ENCODE measurements at places on chromosomes 7 and 10. TPM values are rescaled to one million over a fixed set of nuclear protein-coding genes. Genes with fewer than 3 reads are reported as not detected.
A peak's percentile ranks its signal among the peaks of the same experiment; 100 is the strongest.

DNA sequence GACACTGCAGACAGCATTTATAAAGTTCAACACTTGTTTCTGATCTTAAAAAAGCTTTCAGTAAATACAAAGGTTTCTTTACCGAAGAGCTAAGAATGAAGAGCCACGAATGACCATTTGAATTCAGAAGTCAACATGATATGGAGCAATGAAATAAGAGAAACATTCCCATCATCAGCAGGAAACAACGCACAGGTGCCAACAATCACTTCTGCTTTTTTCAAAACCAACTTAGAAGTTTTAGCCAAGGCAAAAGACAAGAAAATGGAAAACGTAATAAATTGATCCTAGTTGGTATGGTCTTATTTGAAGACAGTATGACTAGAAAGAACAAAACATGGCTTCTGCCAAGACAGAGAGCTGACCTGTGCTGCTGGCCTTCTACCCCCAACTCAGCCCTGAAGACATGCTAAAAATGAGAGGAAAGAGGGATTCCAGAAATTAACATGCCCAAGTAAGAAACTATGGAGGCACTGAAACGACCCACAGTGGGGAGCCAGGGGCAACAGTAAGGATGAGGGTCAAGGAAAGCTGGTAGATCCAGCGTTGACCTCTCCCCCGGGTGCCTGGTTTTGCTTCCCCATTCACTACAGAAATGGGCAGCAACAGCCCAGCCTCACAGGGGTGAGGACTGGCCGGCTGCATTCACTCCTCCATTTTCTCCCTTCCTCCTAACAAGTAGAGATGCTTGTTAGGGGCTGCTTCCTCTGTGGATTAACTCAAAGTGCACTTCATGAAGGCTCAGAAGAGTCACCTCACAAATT lies 30.1 kb downstream of the VPS41 start:
- no peak overlapping the region for H3K27ac ChIP-seq
- H3K4me1 ChIP-seq, result peaks cover 6% of the 10 kb centered on the region
- peaks cover 18% of the 10 kb centered on the region for H3K36me3 ChIP-seq
- no peaks in the 10 kb centered on the region for H3K27me3 ChIP-seq
- no peak overlapping the region for H3K4me3 ChIP-seq

GRCh38 chr7:106029451-106029850 lies 66.4 kb downstream of the CDHR3 start:
- H3K4me1 ChIP-seq, result peaks cover 28% of the 10 kb centered on the region
- DNase-seq, result no peak
- H3K36me3 ChIP-seq, result peaks cover 4% of the 10 kb centered on the region
- H3K4me3 ChIP-seq, result no peak overlapping the region
- peaks cover 17% of the 10 kb centered on the region for H3K27me3 ChIP-seq

DNA sequence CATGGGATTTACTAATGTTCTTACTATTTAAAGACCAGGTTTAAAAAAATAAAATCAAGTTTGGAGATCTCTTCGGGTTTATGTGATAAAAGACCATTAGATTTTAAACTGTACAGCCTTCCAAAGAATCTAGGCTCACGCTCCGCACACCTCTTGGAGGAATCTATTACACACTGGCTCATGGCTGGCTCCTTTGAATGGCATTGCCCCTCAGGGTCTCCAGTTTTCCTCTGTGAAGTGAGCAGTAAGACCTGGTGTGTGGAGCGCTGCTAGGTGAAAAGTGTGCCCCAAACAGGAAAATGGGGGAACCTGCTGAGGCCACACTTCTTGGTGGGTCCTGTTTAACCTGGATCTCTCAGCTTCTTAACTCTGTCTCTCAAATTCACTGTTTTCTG lies 142.3 kb downstream of the KAT6B start:
- no peaks in the 10 kb centered on the region for H3K27me3 ChIP-seq
- H3K36me3 ChIP-seq, result peaks cover 14% of the 10 kb centered on the region
- H3K4me3 ChIP-seq, result no peak overlapping the region
- H3K27ac ChIP-seq, result no peak overlapping the region
- H3K4me1 ChIP-seq, result peaks cover 23% of the 10 kb centered on the region

DNA sequence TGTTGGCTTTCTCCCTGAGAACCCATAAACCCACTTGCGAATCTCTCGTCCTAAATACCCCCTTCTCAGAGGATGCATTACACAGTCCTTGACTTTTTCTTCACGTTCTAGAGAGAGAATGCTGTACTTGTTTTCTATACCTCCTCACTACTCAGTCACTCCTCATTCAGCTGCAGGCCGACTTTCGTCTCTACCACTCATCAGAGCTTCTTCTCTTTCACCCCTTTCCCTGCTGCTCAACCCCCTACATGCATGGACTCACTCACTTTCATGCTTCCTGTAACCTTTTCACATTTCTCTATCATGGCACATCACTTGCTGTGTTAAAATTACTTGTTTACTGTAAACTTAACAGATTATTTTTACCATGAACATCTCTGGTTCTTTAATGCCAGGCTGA lies 19.8 kb downstream of the MDFIC start:
- H3K4me1 ChIP-seq, result peaks cover 31% of the 10 kb centered on the region
- no peak for DNase-seq
- H3K4me3 ChIP-seq, result no peak overlapping the region
- H3K27ac ChIP-seq, result peak overlapping the region; percentile 10

GRCh38 chr10:117647306-117647705 lies 104.8 kb downstream of the EMX2 start:
- H3K36me3 ChIP-seq, result no peaks in the 10 kb centered on the region
- H3K4me3 ChIP-seq, result no peak overlapping the region

DNA sequence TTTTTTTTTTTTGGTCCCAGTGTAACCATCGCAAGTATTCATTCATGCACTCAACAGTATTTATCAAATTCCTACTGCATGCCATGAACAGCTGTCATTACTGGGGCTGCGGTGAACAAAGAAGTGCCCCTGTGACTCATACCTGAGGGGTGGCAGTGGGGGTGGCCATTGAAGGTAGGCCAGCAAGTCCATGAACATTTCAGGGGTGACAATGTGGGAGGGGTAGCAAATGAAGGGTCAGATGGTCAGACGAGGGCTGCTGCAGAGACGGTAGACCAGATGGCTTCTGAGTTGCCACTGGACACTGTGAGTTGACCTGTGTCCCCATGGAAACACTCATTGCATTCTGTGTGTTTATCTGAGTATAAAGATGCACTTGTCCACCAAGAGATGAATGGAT lies 92.5 kb upstream of the PITRM1 start:
- no peaks in the 10 kb centered on the region for H3K36me3 ChIP-seq
- no peak for DNase-seq
- no peak overlapping the region for H3K27ac ChIP-seq
- no peak overlapping the region for H3K4me3 ChIP-seq
- H3K4me1 ChIP-seq, result peaks cover 2% of the 10 kb centered on the region
- H3K27me3 ChIP-seq, result peaks cover 23% of the 10 kb centered on the region

DNA sequence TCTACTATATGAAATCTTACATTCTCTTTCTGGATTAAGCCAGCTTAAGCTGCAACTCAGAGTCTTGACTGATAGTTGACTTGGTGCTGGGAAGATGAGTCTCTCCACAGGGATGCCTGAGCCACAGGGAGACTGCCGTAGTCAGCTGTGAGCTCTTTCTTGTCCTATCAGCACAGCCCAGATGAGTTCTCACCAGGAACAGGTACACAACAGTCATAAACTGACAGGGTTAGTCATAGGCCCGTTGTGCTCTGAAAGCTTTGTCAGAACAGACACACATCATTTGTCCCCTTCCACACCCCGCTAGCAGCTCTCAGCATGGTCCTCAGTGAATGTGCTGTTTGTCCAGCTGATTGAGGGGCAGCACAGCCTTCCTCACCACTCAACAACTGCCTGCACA lies 221.6 kb downstream of the RPS24 start:
- peaks cover 4% of the 10 kb centered on the region for H3K27me3 ChIP-seq
- no peaks in the 10 kb centered on the region for H3K36me3 ChIP-seq
- no peak overlapping the region for H3K4me3 ChIP-seq

GRCh38 chr7:106493041-106493731 lies 167.8 kb downstream of the CCDC71L start:
- no peak for DNase-seq
- H3K4me1 ChIP-seq, result no peaks in the 10 kb centered on the region
- H3K4me3 ChIP-seq, result no peak overlapping the region
- no peak overlapping the region for H3K27ac ChIP-seq

GRCh38 chr10:129472696-129473555 lies 5.9 kb downstream of the MGMT start:
- DNase-seq, result no peak
- H3K27me3 ChIP-seq, result no peaks in the 10 kb centered on the region
- peaks cover 4% of the 10 kb centered on the region for H3K4me1 ChIP-seq
- H3K36me3 ChIP-seq, result peaks cover 5% of the 10 kb centered on the region
- no peak overlapping the region for H3K27ac ChIP-seq
- no peak overlapping the region for H3K4me3 ChIP-seq

- H3K27me3 ChIP-seq, result no peaks in the 10 kb centered on the region
- H3K4me1 ChIP-seq, result peaks cover 52% of the 10 kb centered on the region
- peak; percentile 90 for DNase-seq
- peak overlapping the region; percentile 92 for H3K4me3 ChIP-seq
Measured at GRCh38 chr7:130961128-130961601, 227.2 kb upstream of the KLF14 start.

DNA sequence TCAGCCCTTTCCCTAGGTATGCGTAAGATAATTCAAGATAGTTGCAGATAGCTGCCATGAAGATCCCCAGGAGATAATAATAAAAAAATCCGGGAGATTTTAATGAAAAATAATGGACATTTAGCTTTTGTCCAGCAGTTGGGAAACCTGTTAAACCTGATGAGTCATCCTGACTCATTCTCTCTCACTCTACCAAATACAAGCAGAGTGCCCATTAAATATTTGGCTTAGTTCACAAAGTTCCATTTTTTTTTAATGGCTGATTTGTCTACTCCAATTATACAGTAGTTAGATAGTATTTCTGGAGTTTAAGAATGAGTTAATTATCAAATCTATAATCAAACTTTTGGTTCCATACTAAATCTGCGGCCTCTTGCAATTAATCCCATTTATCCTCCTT lies 2.1 kb upstream of the SHTN1 start:
- peaks cover 4% of the 10 kb centered on the region for H3K4me1 ChIP-seq
- H3K36me3 ChIP-seq, result no peaks in the 10 kb centered on the region
- H3K27me3 ChIP-seq, result peaks cover 29% of the 10 kb centered on the region
- H3K27ac ChIP-seq, result no peak overlapping the region
- H3K4me3 ChIP-seq, result no peak overlapping the region
- DNase-seq, result no peak

- peak overlapping the region; percentile 91 for H3K27ac ChIP-seq
- H3K27me3 ChIP-seq, result peaks cover 3% of the 10 kb centered on the region
- peaks cover 30% of the 10 kb centered on the region for H3K4me1 ChIP-seq
- peak; percentile 44 for DNase-seq
- H3K4me3 ChIP-seq, result peak overlapping the region; percentile 92
Measured at GRCh38 chr10:7819121-7819460, 786 bp downstream of the TAF3 start.

DNA sequence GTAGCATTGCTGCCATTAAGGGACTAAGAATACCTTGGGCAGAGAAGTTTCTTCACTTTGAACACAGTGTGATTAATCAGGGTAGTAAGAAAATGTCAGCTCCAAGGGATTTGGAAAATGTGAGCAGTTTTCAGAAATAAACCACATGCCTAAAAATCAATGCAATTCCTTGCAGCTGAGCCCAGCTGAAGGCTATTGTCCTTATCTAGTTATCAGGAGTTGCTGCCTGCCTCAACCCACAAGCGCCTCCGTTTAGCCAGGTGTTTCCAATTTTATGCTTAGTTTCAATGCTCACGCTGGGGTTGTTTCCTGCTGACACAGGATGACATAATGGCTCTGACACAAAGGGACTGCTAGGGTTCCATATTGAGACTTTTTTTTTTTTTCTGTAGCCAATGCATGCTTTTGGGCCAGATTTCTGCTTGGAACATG lies 132.3 kb upstream of the ANK3 start:
- no peak overlapping the region for H3K27ac ChIP-seq
- peaks cover 11% of the 10 kb centered on the region for H3K36me3 ChIP-seq
- DNase-seq, result no peak
- H3K27me3 ChIP-seq, result no peaks in the 10 kb centered on the region
- H3K4me3 ChIP-seq, result no peak overlapping the region

GRCh38 chr7:50632561-50633413 lies 67.6 kb upstream of the DDC start:
- no peak overlapping the region for H3K4me3 ChIP-seq
- H3K36me3 ChIP-seq, result peaks cover 2% of the 10 kb centered on the region
- H3K27ac ChIP-seq, result no peak overlapping the region

DNA sequence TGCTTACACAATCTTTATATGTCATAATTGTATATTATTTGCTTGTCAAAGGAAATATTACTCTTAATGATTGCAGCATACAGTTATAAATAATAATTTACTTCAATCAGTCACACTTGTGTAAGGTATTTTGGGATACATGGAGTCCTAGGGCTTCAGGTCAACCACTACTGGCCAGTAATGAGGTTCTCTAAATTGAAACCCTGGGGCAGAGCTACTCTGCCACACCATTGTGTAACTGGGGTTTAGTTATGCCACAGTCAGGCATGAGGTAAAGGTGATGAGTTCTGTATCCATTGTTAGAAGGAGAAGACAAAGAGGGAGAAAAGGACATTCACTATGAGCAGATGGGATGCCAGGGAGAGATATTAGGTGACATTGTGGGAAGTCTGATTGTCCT lies 117.4 kb downstream of the RNLS start:
- no peaks in the 10 kb centered on the region for H3K36me3 ChIP-seq
- H3K27ac ChIP-seq, result no peak overlapping the region
- no peaks in the 10 kb centered on the region for H3K4me1 ChIP-seq

- no peaks in the 10 kb centered on the region for H3K36me3 ChIP-seq
- H3K27me3 ChIP-seq, result no peaks in the 10 kb centered on the region
- H3K27ac ChIP-seq, result no peak overlapping the region
- peaks cover 12% of the 10 kb centered on the region for H3K4me1 ChIP-seq
- DNase-seq, result no peak
Measured at GRCh38 chr7:114790521-114790920, 131.4 kb upstream of the MDFIC start.

DNA sequence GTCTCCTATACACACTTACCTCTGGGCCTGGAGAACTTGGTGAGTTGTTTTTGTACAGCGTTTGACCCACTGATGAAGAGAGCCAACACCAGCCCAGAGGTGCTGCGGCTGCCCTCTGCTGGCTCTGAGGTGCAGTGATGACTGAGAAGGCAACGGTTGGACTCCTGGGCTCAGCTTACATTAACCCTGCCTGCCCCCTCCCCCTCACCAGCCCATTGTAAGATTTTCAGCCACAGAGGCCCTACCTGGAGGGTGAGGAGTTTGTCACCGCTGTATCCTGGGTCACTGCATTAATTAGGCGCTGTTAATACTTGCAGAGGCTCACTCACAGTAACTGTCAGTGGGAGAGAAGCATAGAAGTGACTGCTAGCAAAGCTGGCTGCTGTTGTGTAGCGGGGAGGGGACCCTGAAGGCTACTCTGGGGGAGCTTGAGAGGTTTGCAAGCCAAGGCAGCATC lies 19.0 kb upstream of the ANKRD2 start:
- H3K27me3 ChIP-seq, result no peaks in the 10 kb centered on the region
- no peaks in the 10 kb centered on the region for H3K36me3 ChIP-seq
- DNase-seq, result peak; percentile 69

SPDYE6 gene
- total RNA-seq, result not detected

ZNF485 gene
- 4.2 TPM for total RNA-seq

FAM171A1 gene
- total RNA-seq, result 11.7 TPM

C10orf143 gene
- total RNA-seq, result 5.5 TPM
